ENCODE measurements at places on chromosomes 5 and 9. TPM values are rescaled to one million over a fixed set of nuclear protein-coding genes. Genes with fewer than 3 reads are reported as not detected.

DNA sequence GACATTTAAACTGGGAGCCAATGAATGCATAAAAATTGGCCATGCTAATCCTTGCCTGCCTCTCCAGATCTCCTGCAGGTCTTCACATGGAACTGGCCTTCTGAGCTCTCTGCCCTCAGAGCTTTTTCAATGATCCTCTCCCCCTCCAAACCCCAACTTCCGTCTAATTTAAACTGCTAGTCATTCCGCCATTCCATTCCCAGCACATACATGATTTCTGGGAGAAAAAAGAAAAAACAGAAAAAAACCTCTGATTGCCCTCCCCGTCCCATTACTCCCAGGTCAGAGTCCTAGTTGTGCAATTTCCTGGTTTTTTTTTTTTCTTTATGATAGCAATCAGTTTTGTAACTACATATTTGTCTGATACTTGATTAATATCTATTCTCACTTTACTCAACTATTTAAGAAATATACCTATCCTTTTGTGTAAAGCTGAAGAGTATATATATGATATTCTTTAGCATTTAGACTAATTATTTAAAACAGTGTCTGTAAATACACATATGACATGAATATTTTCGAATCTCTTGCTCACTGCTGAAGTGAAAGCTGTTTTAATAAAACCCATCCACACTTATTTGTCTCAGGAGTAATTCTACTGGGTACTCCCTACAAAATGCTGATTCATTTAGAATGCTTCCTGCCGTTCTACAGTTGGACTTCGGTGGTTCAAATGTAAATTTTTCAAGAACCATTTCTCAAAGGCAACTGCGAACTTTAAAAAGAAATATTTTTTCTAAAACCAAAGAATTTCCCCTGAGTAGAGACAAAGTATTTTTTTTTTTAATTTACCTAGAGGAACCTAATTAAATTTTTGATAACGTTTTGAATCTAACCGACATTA lies 1.6 kb downstream of the HINT1 start:
- peak; percentile 40 for DNase-seq

DNA sequence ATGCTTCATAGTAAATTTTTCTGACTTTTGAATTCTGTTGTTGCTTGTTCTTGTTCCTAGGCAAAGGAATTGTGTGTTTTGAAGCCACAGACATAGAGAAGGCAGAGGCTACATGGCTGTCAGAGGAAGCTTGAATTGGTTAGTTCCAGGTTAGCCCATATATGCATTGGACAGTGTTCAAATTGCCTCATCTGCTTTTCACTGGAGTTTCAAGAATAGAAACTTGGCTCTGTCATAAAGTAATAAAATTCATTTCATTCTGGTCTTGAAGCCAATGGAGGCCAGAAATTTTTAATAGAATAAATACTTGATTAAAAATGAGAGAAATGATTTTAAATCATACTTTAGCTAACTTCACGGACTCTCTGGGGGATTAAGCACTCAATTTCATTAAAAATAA lies 178.0 kb downstream of the YIPF5 start:
- no peak for DNase-seq

Gene PCDHB15
- total RNA-seq = 1.8 TPM

GRCh38 chr5:14463629-14464028 lies 118.0 kb upstream of the OTULINL start:
- peak; percentile 80 for DNase-seq

DNA sequence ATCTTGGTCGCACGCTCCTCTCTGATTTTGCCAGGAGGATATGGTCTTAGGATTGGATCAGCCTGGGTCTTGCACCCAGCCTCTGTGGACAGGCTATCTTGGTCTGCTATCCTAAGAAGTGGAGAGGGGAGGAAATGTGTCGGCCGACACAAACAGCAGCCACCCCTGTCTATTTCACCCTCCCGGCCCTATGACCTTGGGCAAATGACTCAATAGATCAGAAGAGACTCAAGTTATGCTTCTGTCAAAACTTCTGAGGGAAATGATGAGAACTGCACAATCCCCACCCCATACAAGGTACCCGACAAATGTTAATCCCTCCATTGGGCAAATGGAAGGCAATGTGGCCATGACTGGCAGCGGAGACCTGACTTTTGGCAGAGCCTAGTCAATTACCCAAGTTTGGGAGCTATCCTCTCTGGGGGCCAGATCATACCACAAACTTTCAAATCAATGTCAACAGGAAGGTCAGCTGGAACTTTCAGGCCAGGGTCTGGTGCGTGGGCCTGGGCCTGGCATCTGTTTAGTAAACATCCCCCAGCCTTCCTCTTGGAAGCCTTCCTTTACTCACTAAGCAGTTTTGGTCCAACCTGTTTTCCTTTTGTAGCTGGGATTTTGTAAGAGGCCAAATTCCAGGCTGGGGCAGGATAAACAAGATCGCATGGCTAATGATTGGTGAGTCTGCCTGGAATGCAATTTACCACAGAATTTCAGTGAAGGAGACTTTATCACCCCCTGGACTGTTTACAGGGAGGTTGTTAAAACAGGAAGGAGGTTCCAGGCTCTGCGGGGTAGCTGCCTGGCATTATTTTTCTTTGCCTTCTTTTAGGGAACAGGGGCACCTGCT lies 64.2 kb upstream of the CPEB4 start:
- DNase-seq = peak; percentile 90

Gene SLC6A3
- total RNA-seq = not detected

Gene BTNL8
- not detected for total RNA-seq

DNA sequence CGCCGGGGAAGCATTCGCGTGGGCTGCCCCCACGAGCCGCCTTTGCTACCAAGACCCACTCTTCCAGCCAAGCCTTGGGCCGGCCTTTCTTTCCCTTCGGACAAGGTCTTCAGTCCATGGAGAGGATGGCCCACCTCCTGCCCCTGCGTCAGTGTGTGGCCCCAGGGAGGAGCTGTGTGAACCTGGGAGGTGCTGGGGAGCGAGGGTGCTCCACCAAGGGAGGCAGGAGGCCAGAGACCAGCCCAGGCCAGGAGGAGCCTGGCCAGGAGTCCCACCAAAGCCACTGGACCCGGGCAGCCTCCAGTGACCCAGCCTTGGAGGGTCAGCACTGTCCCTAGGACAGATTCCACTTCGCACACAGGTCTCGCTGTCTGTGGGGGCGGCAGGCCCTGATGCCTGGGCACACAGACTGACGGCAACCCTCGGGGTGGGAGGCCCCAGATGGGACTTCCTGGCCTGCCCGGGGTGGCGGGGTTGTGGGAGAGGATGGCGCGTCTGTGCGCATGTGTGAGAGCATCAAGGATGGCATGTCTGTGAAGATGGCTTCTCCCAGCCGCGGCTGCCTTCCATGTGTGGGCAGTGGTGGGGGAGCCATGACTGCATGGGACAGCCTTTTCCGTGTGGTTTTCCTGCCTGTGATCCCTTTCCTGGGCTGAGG lies 113.3 kb upstream of the LPCAT1 start:
- no peak for DNase-seq

GRCh38 chr5:14696057-14696456 lies 31.5 kb downstream of the OTULIN start:
- no peak for DNase-seq

All from fibroblast of lung (primary cell).